ENCODE measurements at places on chromosomes 4 and X. TPM values are rescaled to one million over a fixed set of nuclear protein-coding genes. Genes with fewer than 3 reads are reported as not detected.

Gene ARHGEF6
- polyA plus RNA-seq: 14.3 TPM

DNA sequence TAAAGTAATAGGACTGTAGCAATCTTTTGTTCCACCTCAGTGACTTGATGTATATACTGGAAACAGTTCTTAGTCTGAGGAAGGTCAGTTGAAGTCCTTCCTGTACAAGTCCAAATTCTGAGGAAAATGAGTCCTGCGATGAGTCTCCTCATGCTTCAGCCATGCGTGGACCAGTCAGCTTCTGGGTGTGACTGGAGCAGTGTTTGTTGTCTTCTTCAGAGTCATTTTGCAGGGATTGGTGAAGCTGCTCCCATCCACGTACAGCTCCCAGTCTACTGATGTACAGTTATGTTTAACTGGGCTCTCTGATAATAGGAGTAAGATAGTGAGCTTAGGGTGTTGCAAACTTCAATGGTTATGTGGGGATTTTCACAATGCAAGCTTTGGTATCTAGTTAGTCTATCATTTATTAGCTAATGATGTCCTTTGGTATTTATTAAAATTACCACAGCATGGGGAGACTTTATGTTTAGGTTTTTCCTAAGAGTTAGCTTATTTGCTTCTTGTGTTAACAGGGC lies 3.4 kb downstream of the UGT2B17 start:
- DNase-seq: no peak

Gene GNRHR
- polyA plus RNA-seq: 0.36 TPM

DNA sequence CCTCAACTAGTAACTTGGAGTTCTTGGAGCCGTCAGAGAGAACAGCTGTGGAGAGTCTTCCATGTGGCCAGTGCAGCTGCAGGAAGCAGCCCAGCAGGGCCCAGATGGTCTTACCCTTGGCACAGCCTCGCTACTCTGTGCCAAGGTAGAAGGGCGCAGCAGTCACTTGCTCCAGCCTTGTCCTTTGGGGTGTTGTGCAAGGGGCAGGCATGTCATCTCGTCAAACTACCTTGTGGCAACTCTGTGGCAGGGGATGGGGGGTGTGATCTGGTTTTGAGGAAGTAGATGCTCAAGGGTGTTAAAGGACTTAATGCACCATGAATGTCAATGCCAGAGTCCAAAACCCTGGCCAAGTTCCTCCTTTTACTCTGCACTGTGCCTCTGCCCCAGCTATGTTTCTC lies 34.2 kb upstream of the TBC1D14 start:
- DNase-seq: no peak

DNA sequence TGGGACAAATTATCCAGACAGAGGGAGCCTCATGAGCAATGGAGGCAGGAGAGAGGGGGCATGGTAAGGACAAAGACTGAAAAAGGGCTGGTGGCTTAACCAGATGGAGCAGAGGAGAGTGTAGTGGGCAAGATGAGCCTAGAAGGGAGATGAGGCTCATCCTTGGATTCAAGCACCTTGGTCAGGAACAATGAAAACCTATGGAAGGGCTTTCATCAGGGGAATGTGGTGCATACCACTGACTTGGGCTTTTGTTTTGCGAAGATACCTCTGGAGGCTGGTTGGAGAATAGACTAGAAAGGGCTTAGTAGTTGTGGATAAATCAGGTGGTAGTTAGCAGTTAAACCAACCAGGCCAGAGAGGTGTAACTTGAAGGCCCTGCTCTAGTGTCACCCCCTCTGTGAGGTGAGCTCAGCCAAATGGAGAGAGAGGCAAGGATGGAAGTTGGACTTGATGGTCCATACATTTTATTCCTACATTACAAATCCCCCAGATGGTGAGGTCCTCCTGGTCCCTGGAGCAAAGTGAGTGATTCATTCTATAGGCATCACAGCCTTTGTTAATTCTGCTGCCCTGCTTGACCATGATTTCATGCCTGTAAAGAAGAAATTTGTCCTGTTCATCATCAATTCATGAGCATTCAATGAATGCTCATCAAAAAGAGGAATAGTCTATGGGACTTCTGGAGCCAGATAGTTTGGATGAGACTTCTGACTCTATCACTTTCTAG lies 264.8 kb upstream of the IGFBP7 start:
- DNase-seq: no peak

Gene MAGEA1
- not detected for polyA plus RNA-seq

GRCh38 chrX:107675823-107676555 lies 47.7 kb downstream of the PRPS1 start:
- DNase-seq: no peak

Gene GPRASP1
- 15.4 TPM for polyA plus RNA-seq
